ENCODE measurements at places on chromosomes 6 and 20.

DNA sequence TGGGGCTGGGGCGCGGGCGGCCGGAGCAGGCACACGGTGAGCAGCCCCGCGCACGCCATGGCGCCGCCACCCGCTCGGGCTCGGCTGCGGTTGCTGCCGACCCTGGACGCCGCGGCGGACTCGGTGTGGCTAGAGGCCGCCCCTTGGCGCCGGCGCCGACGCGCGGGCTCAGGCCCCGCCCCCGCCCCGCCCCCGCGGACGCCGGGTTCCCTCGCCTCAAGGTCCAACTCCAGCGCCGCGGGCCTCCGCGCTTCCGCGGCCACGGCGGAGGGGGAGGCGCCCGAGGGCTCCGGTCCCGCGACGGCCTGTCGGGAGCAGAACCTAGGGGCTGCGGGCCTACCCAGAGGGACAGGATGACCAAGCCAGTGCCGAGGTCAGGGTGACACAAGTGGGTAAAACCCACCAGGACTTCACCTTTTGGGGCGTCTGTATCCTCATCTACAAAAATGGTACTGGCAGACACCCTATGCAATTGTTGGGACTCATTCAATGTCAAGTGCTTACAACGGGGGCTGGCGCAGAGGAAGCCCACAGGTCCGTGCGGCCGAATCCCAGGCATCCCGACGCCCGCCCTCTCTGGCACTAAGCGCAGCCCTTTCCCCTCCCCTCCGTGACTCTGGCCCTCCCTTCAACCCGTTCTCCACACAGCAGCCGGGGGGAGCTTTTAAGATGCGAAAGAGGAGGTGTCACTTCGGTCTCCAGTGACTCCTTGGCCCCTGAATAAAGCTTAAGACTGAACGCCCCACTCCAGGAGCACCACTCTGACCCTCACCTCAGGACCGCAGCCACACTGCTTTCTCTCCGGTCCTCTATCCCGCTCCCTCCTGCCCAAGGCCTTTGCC lies at the start of gene NECAB3:
Gene NECAB3 (minus strand): TSS at position 135 of the 842 bp plus-strand sequence. CDS start 76 bp downstream, at position 59.
- DNase-seq: peak; percentile 90

DNA sequence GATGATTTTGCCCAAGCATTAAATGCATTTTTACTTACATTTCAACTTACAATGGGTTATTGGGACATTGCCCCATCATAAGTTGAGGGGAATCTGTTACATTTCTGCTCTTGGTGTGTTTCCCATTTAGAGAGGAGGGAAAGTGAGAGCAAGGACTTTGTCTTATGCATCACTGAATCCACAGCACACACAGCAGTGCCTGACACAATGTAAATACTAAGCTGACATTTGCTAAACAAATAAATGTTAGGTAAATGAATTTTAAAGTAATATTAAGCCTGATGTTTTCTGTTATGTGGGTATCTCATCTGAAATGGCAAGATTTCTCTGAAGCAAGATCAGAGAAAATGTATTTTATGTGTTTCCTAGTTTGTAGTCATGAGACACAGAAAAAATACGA lies 143.6 kb upstream of the STXBP5 start:
- DNase-seq: no peak

DNA sequence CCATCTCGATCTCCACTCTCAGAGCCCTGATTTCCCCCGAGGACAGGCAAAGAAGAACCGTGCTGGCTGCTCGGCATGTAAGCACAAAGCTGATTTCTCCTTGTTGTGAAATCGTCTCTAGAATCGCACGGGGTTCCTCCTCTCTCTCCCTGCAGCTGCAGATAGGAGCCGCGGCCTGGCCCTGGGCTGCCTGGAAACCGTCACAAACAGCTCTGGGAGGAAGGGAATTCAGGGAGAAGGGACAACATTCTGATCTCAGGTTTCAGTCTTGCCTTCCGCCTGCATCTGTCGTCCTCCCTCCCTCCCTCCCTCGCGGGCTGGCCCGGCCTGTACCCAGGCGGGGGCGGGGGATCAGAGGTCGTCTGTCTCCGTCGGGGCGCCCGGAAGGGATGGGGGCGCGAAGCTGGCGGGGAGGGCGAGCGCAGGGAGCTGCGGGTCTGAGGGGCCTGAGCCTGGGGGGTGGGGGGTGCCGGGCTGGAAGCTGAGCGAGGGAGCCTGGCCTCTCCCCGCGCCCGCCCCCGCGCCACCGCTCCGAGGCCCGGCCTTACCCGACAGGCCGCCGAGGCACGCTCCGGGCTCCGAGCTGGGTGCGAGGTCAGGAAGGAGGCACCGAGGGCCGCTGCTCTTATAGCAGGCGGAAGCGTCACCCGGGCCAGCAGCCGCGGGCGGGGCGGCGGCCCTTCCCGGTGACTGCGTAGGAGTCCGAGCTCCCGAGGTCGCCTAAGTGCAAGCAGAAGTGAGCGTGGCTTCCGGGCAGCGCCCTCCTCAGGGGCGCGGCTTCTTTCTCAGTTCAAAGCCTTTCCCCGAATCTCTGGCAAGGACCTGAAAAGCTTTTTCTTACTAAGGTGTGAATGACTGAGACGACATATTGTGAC lies at the start of gene SERPINB1:
Gene SERPINB1 (minus strand): TSS at position 600 of the 875 bp plus-strand sequence. CDS start 1,277 bp downstream, outside the sequence.
- no peak for DNase-seq

GRCh38 chr6:35494161-35494563 lies 2.7 kb downstream of the TEAD3 start:
- no peak for DNase-seq

- peak; percentile 82 for DNase-seq
Observed at GRCh38 chr6:16206595-16207037, 31.8 kb upstream of the GMPR start.

DNA sequence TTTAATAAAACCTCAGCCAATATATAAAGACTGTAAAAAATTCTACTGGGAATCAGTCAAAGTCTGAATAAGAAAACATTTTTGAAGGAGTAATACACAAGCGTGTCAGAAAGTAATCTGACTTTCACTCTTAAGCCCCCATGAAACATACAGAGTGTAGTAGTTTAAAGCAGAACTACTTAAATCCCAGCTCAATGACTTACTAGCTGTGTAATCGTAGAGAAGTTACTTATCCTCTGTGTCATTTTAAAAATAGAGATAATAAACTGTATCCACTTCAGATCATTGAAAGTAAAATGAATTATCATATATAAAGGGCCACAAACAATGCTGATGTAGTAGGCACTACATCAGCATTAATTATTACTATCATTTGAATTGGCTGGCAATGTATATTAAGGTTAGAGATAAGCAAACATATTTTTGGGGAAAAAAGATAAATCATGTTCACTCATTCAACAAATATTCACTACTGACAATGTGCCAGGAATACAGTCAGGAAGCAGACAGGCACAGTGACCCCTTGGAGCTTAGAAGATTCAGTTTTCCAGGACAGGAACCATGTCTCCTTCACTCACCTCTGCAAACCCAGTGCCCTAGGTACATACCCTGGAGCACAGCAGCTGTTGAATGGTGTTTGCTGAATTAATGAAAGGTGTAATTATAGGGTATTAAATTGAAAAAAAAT lies 14.4 kb downstream of the REPS1 start:
- DNase-seq: no peak

Data from Karpas-422 (cell line).